ENCODE measurements at places on chromosomes 7 and 10.

GRCh38 chr10:48279081-48279751, 4.7 kb upstream of the FRMPD2 start:
- peak; percentile 99 for DNase-seq

- DNase-seq = no peak
Measured at GRCh38 chr10:33708561-33708960, 374.1 kb upstream of the NRP1 start.

DNA sequence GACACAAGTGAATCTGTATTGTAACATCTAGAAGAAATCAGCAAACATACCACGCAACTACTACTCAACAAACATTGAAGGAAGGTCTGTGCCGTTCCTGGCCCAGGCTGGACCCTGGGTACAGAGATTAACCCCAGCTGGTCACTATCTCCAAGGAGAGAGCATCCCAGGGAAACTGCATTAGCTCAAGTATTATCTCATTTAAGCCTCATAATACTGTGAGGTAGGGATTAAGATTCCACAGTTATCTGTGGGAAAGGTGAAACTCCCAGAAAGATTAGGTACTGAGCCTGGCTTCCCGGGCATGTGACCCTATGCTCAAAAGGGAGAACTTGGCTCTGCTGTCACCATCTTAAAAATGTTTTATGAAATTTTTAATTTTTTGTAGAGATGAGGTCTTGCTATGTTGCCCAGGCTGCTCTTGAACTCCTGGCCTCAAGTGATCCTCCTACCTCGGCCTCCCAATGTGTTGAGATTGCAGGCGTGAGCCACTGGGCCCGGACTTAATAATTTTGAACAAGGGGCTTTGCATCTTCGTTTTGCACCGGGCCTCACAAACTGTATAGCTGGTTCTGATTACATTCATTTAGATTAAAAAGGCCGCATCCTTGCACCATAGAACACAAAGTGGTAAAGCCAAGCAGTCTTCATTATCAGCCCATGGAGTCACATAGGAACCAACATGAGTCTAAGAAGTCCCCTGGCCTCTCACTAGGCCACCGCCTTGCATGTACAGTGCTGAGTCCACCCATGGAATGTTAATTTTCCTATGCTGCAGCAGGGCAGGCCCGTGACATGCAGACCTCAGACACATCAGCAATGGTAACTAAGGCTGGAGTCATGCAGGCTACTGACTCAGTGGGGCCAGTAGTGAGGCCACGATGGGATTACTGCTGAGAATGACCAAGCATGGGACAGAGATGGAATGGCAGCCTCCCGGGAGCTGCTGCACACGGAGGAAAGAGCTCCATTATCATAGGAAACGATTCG, 5.5 kb upstream of the CTBP2 start:
- no peak for DNase-seq

- no peak for DNase-seq
Measured at GRCh38 chr7:86916277-86916825, 143.1 kb downstream of the ELAPOR2 start.

DNA sequence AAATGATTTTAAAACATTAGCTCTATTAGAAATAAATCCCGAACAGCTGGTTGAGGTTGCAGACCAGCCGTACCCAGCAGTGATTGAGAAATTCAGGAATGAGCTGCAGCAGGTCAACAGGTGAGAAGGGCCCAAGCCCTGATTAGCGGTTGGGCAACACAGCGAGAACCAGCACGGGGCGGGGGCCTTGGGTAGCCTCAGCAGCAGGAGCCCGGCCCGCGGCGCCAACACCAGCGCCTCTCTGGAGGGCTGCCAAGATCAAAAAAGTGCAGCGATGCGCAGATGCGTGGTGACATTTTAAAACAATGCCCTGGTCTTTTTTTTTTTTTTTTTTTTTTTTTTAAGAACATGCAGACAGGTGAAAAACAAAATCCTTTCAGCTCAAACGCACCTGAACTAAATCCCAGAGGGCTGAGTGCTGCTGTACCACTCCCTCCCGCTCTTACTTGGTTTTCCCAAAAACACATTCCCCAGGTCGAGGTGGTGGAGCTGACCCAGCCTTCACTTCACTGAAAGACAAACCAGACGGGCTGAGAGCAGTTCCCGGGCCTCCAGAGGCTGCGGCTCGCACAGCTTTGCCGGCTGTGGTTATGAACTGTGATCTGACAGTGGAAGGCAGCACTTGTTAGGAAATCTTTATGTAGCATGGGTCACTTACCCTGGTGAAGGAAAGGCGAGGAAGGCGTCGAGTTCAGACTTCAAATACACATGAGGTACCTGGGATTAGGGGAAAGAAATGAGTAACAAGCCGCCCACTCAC, 579.4 kb downstream of the SDK1 start:
- DNase-seq = no peak

- no peak for DNase-seq
Measured at GRCh38 chr10:124602121-124602561, 140.5 kb downstream of the LHPP start.

DNA sequence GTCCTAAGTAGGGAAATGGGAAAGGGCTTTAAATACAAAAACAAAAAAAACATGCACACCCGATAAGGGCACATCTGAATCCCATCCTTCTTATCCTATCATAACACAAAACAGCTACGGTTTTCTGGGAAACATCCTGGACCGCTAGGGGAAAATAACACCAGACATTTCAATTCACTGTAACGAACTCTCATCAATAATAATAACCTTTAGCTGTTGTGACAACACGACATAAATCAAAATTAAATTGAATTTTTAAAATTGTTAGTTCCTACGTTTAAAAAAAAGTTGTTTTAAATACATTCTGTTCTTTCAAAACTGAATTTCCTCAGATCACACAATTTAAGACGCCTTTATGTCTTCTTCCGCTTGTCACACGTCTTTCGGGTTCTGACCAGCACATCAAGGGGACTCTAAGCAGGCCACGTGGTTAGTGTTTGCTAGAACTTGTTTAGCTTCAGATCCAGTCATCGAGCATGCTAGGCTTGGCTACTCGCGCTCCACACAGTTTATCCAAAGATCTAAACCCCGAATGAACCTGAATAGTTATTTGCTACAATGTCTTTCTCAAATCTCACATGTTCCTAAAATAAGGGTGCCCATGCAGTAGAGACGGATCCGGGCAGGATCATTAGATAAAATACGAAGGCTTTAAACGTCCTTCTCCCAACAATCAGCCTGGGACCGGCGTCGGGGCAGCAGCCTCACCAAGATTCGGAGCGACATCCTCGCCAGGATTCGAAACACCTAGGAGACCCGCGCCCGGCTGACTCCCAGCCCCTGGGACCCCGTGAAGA, 839 bp downstream of the IKZF5 start:
- peak; percentile 21 for DNase-seq

GRCh38 chr7:140596519-140597427, 43.8 kb downstream of the DENND2A start:
- no peak for DNase-seq

GRCh38 chr7:876972-877311, 588 bp downstream of the GET4 start:
- DNase-seq = no peak

DNA sequence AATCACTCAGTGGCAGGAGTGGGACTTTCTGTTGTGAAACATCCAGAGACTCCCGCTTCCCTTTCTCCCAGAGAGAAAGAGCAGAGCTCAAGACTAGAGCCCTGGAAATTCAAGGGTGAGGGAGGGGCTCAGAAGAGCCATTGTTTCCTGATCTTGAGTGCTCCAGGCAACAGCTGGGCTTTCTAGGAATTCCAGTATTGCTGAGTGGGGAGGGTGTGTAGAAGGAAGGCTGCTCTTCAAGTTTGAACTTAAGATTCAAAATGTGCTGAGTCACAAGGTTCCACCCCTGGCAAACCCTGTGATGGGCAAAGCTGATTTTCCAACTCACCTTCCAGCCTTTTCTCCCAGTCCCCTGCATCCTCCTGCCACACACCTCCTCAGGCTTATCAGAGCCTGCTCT, 42.3 kb upstream of the MSRB2 start:
- no peak for DNase-seq

GRCh38 chr10:28190196-28190595, 112.7 kb downstream of the MPP7 start:
- DNase-seq = no peak

GRCh38 chr10:5547931-5548660, 23.3 kb downstream of the CALML3 start:
- no peak for DNase-seq

DNA sequence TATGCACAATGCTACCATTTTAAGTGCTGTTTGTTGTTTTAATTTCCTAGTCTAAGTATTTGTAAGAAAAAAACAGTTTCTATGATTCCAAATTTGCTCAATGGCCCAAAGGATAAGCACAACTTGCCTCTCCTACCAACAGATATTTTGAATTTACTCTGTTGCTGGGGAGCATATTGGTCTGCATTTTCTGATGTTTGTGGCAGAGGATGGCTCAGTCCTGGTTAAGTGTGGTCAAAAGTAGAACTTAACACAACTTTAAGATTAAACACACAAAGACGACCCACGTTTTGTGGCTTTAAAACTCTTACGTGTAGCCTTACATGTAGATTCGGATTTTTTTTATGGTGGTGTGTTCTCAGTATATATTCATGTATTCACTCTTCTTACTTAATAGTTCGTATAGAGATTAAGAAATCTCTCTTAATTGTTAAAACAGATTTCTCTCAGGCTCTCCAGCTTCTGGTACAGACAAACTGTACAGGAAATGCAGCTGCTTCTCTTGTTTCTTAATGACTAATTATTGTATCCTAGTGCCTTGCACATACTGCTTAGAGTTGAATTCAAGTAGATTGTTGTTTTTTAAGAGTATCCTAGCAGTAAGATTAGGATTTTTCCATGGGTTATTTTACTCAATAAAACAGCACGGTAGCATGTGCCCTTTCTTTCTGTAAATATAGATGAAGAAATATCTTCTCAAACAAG, 86.2 kb downstream of the GPR85 start:
- no peak for DNase-seq

GRCh38 chr10:103881416-103882284, 26.3 kb upstream of the SH3PXD2A start:
- no peak for DNase-seq

DNA sequence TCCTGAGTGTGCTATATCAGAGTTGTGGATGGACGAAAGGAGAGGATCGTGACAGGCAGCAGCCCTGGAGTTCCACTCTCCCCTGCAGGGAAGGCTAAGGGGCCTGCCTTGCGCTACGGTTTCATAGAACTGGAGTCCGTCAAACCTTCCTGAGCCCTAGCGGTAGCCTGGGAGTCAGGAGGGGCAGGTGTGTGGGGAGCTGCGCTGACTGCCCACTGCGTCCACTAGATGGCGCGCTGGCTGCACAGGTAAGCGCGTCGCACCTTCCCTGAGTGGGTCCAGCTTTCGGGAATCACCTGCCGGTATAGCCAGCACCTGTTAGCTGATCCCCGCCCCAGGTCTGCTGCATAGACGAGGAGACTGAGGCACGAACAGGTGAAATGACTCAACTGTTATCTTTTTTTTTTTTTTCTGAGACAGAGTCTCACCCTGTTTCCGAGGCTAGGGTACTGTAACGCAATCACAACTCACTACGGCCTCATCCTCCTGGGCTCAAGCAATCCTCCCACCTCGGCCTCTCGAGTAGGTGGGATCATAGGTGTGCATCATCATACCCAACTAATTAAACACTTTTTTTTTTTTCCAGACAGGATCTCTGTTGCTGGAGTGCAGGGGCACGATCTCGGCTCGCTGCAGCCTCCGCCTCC, 20.2 kb upstream of the BAIAP2L1 start:
- no peak for DNase-seq

DNA sequence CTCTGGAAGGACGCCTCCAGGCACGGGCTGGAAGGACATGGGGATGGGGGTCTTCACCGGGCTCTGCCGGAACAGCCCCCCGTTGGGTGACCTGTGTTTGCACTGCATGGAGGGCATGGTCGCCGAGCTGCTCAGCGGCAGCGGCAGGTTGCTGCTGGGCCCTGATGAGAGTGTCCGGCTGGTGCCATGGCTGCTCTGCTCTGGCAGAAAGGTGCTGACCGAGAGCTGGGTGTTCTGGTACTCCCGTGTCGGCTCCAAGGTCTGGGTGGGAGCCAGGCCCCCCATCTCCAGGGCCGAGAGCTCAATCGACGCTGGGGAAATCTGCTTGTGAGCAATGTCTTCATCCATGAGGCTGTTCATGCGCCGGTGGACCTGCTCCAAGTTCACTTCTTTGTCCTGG, 764.3 kb downstream of the GRID1 start:
- DNase-seq = no peak

- DNase-seq = no peak
Measured at GRCh38 chr7:80243425-80243824, 108.8 kb downstream of the GNAI1 start.

DNA sequence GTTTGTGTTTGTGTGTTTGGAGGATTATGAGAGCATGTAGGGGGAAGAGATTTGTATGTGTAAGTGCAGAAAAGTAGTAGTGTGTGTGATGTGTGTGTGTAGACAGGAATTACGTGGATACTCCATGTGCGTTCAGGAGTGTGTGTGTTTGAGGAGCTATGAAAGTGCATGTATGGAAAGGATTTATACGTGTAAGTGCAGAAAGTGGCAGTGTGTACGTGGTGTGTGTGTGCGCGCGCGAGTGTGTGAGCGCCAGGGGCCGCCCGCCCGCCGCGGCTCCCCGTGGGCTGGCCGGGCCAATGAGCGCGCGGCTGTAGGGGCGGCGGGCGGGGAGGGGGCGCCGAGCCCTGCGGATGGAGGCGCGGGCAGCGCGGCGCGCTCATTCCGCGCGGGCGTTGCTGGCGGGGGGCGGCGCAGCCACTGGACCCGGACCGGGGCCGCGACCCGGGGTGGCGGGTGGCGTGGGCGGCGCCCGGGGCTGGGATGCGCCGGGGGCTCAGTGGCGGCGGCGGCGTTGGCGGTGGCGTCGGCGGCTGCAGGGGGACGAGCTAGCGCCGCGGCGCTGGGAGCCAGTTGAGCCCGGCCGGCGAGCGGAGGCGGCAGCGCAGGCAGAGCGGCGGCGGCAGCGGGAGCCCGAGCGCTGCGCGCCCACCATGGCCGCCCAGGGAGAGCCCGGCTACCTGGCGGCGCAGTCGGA, at the start of gene BICC1:
Gene BICC1 (plus strand): TSS at position 382 of the 697 bp plus-strand sequence. CDS start 272 bp downstream, at position 654.
- no peak for DNase-seq
